ENCODE measurements at places on chromosomes 1 and 21.

DNA sequence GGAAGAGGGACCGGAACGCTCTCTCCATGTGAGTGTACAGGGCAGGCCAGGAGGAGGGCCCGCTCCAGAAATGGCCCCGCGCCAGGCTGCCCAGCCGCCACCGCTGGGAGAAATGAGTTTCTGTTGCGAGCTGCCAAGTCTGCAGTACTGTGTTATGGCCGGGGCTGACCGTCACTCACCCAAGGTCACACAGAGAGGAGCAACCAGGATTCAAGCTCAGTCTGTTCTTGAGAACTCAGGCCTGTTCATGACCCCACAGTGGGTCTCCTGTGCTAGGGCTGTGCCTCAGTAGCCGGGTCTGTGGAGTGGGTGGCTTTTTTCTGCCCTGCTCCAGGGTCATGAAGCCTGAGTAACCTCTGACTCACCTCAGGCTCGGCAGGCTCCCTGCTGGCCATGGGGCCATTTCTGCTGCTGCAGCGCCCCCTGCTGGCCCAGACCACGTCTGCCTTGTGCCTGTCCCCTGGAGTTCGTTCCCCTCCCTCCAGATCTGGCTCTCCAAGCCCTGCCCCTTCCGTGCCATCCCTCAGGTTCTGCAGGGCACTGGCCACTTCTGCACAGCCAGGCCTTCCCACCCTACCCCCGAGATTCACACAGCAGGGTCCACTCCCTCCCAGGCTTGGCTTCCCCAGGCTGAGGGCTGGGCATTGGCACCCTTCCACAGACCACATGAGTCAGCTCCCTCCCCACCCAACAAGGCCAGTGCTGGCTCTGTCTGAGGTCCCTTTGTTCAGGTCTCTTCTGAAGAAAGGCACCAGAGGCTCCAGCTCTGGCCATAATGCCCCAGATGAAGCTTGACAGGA lies 51.8 kb downstream of the EDN2 start:
- DNase-seq, result peak; percentile 51

DNA sequence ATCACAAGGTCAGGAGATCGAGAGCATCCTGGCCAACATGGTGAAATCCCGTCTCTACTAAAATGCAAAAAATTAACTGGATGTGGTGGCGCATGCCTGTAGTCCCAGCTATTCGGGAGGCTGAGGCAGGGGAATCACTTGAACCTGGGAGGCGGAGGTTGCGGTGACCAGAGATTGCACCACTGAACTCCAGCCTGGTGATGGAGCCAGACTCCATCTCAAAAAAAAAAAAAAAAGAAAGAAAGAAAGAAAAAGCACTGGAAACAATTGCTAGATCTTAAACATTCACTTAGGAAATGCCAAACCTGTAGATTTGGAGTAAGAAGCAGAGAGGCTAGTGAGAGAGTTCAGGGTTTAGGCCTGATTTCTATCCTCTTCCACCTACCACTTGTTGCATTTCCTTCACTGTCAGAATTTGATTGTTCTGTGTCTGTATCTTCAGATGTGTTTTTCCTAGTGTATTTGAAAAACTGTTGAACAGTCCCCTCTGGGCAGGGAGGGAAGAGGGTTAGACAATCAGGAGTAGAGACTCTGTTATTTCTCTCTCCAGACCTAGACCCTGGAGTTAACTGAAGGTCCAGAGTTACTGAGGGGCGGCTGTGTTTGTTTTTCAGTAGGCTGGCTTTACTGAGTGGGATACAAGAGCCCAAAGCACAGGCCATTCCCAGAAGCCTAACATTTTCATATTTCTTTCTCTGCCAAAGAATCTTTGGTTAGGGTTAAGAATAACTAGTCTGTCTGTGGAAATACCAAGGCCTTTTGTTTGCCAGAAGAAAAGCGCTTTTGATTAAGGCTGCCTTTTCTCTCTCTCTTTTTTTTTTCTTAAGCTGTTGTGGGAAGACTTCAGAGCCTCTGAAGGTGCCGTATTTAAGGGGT lies 31.1 kb upstream of the MACF1 start:
- DNase-seq, result no peak

- no peak for DNase-seq
These were observed 77.6 kb downstream of the SETD4 start for GRCh38 chr21:35982717-35983116.

DNA sequence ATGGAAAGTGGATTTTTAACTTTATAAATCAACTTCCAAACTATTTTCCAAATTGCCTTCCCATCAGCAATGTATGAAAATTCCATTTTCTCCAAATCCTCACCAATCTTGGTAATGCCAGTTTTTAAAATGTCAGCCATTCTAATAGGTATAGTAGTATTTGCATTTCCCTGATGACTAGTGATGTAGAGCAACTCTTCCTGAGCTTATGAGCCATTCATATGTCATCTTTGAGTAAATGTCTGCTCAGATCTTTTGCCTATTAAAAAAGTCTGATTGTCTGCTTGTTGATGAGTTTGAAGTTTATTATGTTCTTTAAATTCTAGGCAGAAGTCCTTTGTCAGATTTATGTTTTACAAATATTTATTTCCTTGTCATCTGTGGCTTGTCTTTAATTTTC lies 54.7 kb downstream of the KDM1A start:
- no peak for DNase-seq

DNA sequence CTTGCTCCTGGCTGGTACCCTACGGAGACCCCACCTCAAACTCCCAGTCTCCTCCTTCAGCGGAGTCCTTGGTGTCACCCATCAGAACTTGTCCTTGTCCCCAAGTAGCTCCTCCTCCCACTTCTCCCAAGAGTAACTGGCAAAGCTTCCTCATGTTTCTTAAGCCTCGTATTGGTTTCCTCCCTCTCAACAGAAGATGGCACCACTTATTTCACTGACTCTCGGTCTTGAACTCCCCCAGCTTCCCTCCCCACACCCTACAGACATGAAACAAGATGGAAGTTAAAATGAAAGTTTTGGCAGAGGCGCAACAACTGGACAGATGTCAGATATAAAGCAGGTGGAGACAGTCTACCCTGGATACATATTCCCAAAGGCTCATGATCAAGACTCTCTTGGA lies 13.4 kb downstream of the RAB7B start:
- DNase-seq, result no peak

All from GM04503 (cell line).